Fibroblast of skin of scalp (primary cell): ENCODE measurements at places on chromosomes 5 and 9.

GRCh38 chr5:120093178-120093577, 370.9 kb upstream of the PRR16 start:
- no peak for DNase-seq

DNA sequence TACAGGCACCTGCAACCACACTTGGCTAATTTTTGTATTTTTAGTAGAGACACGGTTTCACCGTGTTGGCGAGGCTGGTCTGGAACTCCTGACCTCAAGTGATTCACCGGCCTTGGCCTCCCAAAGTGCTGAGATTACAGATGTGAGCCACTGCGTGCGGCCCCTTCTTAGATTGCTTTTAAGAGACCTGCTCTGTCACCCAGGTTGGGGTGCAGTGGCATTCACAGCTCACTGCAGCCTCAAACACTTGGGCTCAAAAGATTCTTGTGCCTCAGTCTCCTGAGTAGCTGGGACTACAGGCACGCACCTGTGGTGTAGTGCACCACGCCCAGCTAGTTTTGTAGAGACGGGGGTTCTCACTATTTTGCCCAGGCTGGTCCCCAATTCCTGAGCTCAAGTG, 11.0 kb downstream of the HSPA9 start:
- no peak for DNase-seq

DNA sequence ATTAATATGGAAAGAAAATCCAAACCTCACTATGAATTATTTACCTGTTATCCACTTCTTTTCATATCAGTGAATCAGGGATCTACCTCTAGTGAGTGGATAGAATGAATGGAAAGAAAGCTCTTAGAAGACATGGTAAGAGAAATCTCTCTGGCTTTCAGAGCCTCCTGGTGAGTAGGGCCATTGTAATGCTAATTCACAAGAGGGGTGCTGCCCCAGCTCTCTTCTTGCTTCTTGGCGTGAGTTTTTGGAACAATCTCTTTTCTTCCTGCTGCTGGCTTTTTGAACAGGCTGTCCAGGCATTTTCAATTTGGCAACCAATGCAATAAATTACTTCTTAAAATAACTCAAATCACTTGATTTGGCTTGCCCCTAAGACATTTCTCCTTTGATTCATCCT, 49.9 kb upstream of the KCNN2 start:
- no peak for DNase-seq

DNA sequence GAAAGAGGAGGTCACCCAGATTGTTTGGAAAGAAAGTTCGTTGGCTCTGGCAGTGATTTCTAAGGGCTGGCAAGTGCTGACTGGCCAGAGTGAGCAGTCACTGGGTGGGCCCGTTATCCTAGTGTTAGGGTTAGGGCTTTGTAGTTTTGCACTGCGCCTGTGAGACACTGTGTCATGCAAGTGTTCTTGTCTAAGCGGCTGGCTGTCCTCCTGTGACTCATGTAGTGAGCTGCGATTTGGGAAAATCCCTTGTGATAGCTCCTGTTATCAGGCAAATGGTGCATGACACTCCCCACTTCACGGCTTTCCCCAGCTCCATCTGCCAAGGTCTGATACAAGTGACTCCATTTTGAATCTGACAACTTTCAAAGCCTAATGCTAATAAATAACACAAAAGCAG, 526.0 kb upstream of the ADAMTS16 start:
- no peak for DNase-seq

DNA sequence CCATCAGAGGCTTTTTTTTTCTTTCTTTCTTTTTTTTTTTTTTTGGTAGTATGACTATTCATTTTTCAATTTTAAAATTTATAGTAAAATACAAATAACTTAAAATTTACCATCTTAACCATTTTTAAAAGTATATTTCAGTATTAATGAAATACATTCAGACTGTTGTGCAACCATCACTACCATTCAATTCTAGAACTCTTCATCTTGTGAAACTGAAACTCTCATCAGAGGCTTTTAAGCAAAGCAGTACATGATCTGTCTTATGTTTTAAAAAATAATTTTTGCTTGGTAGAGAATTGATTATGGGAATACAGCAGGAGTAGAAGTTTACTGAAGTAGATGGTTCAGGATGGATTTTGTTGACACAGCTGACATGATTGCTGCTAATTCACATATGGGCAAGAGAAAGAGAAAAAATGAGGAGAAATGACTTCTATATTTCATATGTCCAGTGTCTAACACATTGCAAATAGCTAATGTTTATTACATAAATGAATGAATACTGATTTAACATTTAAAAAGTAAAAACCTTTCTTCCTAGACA, 13.4 kb downstream of the ELOVL7 start:
- DNase-seq = no peak
